ENCODE measurements at places on chromosomes 3 and 15.

GRCh38 chr15:81491414-81492096, 117.5 kb upstream of the TMC3 start:
- DNase-seq, result peak; percentile 56

- peak; percentile 86 for DNase-seq
Measured at GRCh38 chr15:100111125-100112060, 230.4 kb downstream of the ADAMTS17 start.

DNA sequence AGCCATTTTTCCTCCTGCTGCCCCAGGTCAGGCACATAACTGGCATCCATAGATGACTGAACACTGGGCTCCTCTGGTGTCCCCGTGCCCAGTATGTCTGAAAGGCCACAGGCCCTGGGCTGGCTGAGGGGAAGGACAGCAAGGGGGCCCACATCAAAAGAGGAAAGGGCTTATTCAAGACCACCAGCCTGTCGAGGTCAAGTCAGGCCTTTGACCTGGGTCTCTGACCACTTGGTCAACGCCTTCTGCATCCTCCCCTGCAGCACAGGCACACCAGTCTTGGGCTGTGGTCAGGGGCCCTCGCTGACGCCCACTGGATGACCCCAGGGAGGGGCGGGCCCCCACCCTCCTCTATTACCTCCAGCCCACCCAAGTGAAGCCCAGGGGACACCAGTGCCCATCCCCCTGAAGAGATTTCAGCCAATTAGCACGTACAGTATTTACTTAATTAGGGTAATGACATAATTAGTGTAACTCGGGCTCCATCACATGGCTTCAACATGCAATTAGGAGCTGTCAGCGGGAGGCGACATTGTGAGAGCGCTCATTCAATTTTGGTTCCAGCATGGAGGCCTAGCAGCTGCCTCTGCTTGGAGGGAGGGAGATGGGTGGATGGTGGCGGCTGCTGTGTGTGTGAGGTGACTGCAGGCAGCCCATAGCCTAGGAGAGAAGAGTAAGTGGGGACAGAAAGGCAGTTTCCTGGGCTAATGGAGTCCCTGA, 13.5 kb upstream of the DNAH1 start:
- DNase-seq, result no peak

GRCh38 chr3:189947948-189948723, 172.6 kb downstream of the P3H2 start:
- peak; percentile 49 for DNase-seq

- peak; percentile 66 for DNase-seq
Measured at GRCh38 chr15:32029862-32030781, at the start of gene CHRNA7. TSS of gene CHRNA7 (plus strand) at chr15:32030515. CDS start at chr15:32030595, 80 bp downstream.

GRCh38 chr3:69997631-69998307, 1.8 kb upstream of the SAMMSON start:
- peak; percentile 5 for DNase-seq

- DNase-seq, result peak; percentile 83
Measured at GRCh38 chr3:98577178-98577895, 16.1 kb downstream of the CPOX start.

DNA sequence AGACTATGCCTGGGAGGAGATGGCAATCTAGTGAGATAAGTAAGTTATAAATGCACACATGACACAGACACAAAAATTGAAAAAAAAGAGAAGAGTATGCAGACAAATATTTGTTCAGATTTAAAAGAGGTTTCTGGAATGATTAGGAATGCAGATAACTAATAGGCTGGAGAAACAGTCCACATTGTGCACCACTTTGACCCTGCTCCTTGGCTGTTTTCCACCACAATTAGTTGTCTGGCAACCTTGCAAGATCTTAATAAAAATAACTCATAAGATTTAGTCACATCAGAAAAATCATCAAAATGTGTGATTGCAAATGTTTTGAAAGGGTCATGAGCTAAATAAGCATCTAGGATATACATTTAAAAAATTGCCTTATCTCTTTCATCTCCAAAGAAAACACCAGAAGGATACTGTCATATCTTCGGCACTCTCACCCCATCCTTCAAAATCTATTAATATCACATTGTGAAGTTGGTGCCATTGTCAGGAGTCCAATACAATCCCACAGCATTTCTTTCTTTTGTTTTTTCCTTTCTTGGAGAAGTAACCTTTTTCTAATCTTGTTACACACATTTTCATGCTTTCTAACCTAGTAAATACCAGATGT, 153.7 kb upstream of the KCNMB2 start:
- peak; percentile 99 for DNase-seq

- DNase-seq, result no peak
Measured at GRCh38 chr15:43105077-43105736, 631 bp downstream of the UBR1 start.

DNA sequence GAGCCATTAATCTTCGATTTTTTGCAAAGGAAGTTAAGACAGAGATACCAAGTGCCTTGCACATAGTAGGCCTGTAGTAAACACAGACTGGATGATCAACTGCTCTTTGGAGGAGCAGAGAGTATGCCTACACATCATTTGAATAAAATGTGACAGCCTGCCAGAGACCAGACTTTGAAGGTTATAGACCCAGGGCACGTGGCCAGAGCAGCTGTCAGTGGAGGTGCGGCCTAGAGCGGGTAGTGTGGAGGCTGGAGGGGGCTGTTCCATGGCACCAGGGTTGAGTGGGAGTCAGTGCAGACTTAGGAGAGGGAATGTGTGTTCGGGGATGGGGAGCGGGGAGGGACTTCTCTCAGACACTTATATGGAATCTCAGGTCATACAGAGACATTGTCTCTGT, 80.8 kb downstream of the SMAD3 start:
- DNase-seq, result peak; percentile 87

DNA sequence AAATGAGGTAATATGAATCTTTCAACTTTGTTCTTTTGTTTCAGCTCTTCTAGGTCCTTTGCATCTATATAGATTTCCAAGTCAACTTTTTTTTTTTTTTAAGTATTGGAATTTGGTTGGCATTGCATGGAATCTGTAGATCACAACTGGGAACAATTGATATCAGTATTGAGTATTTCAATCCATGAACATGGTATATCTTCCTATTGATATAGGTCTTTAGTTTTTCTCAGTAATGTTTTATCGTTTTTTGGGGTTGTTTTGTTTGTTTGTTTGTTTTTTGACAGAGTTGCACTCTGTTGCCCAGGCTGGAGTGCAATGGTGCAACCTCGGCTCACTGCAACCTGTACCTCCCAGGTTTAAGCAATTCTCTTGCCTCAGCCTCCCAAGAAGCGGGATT, 137.2 kb downstream of the EEFSEC start:
- no peak for DNase-seq

GRCh38 chr15:74500401-74500800, 39.4 kb upstream of the UBL7 start:
- no peak for DNase-seq

DNA sequence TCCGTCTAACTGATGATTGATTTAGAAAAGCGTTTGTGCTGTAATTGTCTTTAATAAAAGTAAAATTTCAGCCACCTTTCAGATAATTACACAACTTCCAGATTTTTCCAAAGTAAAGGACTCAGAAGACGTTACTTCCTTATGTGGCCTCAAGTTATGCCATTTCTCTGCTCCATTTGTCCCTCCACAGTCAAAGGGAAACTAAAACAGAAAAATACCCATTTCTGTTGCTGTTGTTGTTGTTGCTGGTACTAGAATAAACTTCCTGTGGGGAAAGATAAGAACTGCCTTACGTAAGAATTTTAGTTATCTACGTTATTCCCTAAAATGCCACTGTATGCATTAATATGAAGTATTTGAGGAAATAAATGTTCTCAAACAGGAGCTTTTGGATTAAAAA, 153.9 kb downstream of the P3H2 start:
- DNase-seq, result no peak

- peak; percentile 17 for DNase-seq
Measured at GRCh38 chr15:52020221-52021085, 1.4 kb downstream of the MAPK6 start.

- DNase-seq, result peak; percentile 76
Measured at GRCh38 chr15:26628879-26629529, 143.9 kb downstream of the GABRB3 start.

DNA sequence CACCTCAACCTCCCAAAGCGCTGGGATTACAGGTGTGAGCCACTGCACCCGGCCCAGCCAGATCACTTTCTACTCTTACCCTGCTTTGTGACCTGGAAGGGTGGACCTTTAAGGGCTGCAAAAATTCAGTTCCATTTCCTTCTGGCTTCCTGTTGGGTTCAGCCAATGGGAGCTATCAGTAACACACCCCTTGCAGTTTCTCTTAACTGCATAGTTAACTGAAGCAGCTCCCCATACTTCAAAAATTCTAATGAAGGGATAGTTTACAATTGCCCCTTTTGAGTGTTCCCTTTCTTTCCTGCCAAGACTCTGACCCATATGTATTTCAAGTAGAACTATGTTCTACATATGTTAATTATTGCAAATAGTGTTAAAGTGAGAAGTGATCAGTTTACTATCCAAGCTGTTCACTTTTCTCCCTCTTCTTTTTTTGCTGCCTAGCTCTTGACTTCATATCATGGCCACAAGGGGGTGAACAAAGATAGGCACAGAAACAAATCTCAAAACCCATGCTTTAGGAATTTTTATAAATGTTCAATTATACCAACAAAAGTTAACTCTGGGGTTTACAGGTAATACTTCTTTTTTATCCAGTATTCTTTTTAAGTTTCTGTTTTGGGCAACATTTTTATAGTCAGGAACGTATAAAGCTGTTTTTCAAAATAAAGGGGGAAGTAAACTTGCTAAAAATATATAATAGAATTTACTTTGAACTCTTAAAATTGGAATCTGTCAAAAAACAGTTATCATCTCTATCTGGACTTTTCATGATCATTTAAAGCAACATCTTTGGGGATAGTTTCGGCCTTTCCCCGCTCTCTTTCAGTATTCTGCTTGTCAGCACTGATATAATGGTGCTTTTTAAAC, 8.1 kb downstream of the PGBD4 start:
- DNase-seq, result peak; percentile 43

DNA sequence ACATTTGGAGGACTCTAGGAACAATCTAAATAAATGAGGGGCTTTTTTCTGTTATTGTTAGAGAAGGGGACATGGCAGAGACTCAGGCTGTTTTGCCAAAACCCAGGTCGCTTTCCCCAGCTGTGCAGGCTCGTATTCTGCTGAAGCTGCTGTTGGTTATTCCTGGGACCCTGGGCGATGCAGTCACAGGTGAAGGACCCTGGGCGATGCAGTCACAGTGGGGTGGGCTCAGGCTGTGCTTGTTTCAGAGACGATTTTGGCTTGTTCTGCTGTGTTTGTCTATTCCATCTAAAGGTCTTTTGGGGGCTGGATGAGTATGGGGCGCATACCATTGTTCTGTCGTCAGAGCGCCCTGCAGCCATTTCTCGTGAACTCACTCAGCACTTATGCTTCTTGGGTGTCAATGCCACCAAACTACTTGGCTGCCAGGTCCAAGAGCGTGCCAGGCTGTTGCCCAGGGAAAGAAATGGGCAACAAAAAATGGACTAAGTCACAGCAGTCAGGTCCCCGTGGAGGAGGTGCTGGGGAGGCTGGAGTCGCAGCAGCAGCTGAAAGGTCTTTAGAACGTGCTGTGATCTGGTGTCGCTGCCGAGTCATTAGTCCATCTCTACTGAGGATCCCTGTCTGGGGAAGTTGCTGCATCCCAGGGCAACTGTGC, 151.4 kb downstream of the CHDH start:
- DNase-seq, result no peak

DNA sequence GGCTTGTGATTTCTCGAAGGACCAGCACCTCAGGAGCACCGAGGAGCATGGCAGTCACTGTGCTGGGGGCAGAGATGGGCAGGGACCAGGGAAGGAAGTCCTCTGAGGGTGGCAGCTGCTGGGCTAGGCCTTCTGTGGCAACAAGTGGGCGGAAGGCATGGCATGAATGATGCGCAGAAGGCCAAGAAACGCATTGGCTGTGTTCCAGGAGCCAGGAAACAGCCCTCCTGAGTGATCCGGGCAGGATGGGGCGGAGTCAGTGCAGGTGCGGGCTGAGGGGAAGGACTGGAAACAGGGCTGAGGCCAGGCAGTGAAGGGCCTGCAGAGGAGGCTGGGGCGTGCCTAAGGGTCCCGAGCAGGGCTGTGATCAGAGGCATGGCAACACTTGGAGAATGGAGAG, 23.6 kb downstream of the MRPS11 start:
- DNase-seq, result no peak

DNA sequence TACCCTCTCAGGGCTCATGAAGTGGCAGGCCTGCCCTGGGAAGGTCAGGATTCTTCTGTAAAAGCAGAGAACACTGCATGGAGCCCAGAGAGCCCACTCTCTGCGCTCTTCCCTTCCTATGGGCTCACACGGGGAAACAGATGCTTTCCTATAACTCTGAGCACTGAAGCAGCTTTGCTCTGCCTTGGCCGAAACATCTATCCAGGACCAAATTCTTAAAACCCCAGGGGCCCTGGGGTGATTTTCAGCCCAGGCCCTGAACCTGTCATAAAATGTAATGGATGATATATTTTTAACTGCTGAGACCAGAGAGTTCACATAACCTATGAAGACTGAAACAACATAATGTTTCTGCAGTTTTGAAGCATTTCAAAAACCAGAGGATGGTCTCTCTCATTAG, 249.9 kb upstream of the CTDSPL start:
- DNase-seq, result no peak

DNA sequence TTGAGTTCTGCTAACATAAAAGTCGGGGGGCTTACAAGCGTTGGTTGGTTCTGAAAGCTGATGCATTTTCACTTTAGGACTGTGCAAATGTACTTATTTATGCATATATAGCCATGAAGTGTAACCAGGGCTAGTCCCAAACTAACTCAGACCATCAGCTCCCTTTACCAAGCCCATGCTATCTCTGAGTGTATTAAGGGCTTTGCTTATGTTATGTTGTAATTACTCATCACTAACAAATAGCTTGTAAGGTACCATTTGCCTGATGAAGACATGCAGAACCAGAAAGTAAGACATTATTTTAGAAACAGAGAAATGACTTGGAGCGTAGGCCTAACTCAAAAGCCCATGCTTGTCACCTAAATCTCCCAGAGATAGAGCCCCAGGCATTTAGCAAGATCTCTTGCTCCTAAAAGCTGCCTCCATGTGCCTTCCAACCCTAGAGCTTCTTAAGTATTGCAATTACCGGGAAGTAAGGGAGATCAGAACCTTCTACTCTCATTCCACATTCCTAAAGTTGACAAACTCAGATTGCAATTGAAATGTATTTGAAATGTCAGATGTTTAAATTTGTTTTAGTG, 362.9 kb upstream of the RBMS3 start:
- DNase-seq, result no peak

GRCh38 chr3:44926921-44927320, 49.1 kb downstream of the ZDHHC3 start:
- DNase-seq, result no peak

DNA sequence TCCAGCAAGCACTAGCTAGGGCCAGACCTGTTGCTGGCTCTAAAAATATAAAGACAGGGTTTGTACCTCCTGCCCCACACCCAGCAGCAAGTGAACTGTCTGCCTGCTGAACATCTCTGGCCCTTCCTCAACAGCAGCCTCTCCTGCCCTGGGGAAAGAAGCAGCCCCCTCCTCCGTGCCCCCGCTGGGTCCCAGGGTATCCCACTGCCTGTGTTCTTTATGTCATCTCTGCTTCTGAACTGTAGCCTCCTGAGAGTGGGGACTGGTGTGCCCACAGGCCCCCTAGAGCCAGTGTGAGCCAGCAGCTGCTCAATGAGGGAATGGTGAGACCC, 54.5 kb downstream of the ACAD9 start:
- no peak for DNase-seq

- DNase-seq, result no peak
Measured at GRCh38 chr3:136249091-136249490, 1.0 kb upstream of the PCCB start.
